SIG-M5 (cell line): ENCODE measurements at places on chromosomes 12 and 14.

DNA sequence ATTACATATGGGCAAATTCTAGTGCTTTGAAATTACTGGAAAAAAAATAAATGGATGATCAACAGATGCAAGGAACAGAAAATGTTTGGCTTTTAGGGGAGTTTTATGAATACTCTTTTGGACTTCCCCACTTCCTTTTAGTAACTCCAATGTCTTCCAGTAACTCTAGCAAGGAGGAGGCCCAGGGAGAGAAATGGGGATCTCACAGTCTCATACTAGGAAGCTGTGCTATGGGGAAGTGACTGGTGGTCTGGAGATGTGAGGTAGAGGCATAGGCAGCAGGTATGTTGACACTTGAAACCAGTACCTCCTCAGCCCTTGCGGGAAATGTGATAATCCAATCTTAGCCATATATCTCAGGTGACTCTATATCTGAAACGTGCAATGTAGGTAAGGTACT lies 68.1 kb downstream of the CRADD start:
- DNase-seq, result no peak

DNA sequence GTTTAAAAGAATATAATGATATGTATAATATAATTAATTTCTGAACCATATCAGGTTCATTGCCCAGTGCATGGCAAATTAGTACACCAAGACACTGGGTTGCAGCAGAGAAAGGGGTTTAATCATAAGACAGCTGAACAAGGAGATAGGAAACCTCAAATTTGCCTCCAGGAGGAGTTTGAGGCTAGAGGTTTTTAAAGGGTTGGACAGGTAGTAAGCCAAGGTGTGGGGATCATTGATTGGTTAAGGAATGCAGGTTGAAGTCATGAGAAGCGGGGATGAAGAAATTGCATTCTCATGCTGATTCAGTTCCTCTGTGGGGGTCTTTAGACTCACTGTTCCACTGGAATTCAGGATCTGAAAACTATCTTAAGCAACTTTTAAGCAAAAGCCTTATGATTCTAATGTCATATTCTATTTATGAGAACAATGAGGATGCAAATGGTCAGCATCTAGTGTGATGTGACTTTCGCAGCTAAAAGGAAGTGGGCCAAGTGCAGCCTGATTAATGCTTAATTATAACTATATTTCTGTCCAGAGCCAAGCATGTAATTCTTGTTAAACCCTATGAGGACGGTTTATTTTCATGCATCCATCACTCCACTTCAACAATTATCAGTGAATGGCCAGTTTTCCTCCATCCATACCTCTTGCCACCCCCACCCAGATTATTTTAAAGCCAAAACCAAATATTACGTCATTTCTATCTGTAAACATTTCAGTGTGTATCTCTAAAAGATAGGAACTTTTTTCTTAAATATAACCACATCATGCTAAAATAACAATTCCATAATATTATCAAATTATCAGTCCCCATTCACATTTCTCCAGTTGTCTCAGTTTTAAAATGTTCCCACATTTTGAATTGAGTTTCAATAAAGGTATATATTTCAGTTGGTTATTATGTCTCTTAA lies 14.9 kb downstream of the RNF212B start:
- no peak for DNase-seq

DNA sequence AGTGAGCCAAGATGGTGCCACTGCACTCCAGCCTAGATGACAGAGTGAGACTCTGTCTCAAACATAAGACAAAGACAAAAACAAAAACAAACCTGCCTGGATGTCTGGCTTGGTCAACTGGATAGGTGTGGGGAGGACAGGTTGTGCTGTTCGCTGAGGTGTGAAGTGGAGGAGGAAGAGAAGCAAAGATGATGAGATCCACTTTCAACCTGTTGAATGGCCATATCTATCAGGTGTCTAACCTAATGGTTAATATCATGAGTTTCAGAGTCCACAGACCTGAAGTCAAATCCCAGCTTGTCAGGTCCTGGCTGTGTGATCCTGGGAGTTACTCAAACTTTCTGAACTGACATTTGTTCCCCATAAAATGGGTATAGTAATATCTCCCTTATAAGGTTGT lies 9.7 kb upstream of the CCDC177 start:
- DNase-seq, result no peak

GRCh38 chr12:65845751-65846537 lies 21.7 kb downstream of the HMGA2 start:
- DNase-seq, result no peak
